Cardiac muscle cell (in vitro differentiated cells and primary cell): ENCODE measurements at places on chromosomes 7 and 10. TPM values are rescaled to one million over a fixed set of nuclear protein-coding genes. Genes with fewer than 3 reads are reported as not detected.

DNA sequence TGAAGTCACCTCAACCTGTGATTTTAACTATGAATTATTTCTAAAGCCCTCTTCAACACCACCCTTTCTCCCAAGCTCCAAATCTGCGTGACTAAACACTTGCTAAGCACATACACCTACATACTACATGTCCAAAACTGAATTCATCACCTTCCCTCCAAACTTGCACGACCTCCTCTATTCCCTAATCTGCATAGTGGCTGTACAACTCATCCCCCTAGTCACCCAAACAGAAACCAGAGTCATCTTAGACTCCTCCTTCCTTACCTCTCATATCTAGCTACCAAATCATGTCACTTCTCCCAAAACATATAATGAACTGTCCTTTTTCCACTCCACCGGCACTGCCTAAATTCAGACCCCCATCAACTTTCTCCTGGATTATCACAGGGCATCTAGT lies 16.2 kb downstream of the ARHGAP21 start:
- DNase-seq = no peak

GRCh38 chr10:111116211-111116610 lies 39.4 kb downstream of the ADRA2A start:
- no peak for DNase-seq

- DNase-seq = no peak
Measured at GRCh38 chr7:5679813-5680473, 101.5 kb downstream of the RNF216 start.

- no peak for DNase-seq
Measured at GRCh38 chr7:96023387-96023786, 251.0 kb downstream of the DYNC1I1 start.

DNA sequence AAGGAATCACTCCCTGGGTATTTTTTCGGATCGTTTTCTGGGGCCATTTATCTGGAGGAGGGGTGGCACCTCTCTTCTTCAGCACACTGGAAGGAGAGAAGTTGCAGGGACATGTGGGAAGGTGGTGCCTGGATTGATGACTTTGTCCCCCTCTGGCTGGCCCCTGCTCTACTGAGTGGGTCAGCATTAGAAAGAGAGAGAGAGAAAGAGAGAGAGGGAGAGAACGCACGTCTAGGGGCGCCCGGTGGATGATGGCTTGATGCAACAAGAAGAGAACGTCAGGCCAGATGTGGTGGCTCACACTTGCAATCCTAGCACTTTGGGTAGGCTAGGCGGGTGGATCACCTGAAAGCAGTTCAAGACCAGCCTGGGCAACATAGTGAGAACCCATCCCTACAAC lies 5.5 kb upstream of the MUC12 start:
- no peak for DNase-seq

DNA sequence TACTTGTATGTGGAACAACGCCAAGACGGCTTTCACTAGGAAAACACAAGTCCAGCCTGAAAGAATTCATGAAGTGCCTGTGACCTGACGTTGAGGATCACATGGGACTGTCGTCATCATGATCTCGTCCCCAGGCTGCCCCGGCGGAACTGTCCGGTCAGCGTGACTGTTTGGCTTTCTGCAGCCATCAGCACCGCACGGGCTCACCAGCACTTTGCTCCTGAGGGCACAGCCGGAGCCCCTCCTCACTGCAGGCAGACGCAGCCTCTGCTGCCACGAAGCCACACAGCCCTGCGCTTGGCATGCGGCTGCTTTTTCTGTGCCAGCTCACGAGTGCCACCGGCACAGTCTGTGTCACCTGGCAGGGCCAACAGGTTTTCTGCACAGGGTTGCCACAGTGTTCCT lies 9.4 kb upstream of the GET4 start:
- no peak for DNase-seq

KLLN gene
- total RNA-seq = 1.5 and 1.8 TPM in 2 replicates

GATAD1 gene
- 29.3 and 50.8 TPM in 2 replicates for total RNA-seq
